ENCODE measurements at places on chromosomes 3 and 15. TPM values are rescaled to one million over a fixed set of nuclear protein-coding genes. Genes with fewer than 3 reads are reported as not detected.

DNA sequence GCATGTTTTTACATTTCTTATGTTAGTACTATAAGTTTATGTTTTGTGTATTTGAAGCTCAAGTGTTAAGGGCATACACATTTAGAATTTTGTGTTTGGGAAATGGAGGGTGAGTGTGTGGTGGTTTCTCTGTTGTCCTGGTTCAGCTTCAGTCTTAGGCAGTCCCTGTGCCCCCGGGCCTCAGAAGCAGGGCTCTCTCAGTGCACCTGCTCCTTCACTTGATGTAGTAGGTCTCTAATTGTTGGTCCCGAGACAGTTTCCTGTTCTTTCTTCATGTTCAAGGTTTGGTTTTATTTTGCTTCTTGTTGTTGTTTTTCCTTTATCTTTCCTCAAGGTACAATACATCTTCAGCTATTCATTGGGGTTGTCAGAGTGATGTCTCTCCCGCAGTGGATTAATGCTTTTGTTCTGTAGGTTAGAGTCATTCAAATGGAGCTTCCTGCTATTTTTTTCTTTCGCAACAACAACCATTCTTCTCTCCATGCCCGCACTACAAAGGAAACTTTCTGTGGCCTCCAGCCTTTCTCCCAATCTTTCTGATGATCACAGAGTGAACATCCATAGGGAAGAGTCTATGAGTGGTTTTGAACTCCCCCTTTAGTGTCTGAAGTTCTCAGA lies 177.8 kb upstream of the GOLGA6L4 start:
- DNase-seq: no peak

- no peak for DNase-seq
Measured at GRCh38 chr3:8639659-8640000, 5.0 kb downstream of the SSUH2 start.

DNA sequence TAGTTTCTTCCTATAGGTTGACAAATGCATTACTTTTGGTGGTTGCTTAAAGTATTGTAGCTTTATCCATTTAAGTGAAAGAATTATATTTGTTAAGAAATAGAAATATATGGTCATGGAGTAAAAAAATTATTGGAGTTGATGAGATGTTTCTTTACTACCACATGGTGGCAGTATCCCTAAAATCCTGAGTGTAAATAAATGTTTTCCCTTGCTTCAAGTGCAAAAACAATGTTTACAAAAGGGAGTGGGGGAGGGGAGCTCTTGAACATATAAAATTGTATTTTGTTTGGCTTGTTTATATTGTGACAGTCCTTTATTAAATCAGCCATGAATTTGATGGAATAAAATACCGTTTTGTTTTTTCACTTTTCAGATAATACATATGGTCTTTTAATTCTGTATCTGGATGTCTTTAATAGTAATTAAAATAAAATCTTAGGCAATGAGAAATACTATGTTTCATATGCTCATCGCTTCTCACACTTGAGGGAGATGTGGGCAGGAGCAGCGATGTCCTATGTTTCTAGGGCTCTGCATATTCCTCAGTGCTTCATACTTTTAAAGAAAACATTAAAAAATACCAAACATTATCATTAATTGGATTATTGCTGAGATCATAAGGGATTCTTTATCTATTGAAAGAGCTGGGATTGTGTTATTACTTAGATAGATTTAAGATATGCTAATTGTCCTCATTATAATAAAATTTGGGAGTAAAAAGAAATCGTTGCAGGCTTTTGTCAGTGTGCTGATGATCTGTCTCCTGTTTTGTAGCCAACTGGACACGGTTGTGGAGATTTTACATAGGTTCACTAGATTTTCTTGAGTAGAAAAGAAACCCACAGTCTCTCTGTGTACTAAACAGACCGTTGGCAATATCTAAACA lies 349.7 kb downstream of the TUSC7 start:
- DNase-seq: peak; percentile 84

- DNase-seq: peak; percentile 46
Measured at GRCh38 chr3:4750306-4750968, 228.8 kb upstream of the BHLHE40 start.

GRCh38 chr15:97168704-97169475 lies 791.6 kb upstream of the ARRDC4 start:
- DNase-seq: no peak

DNA sequence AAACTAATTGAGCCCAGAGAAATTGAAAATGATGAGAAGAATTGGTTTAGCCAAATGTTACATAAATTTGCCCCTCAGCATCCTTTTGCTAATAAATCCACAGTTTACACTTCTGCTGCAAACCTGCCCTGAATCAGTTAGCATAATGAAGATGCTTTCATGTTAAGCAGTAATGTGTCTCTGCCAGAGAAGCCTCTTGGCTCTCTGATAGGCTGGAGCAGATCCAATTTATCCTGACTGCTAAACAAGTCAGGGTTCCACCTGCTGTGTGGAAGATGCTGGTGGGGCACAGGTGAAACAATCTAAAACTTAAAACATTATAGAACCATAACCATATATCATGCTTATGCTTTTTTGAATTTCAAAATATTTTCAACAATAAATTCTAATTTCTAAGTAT lies 946.8 kb downstream of the OTOL1 start:
- DNase-seq: no peak

- no peak for DNase-seq
Measured at GRCh38 chr3:14565868-14566588, 25.9 kb upstream of the GRIP2 start.

- DNase-seq: peak; percentile 13
Measured at GRCh38 chr3:6799264-6799915, 61.5 kb upstream of the GRM7 start.

DNA sequence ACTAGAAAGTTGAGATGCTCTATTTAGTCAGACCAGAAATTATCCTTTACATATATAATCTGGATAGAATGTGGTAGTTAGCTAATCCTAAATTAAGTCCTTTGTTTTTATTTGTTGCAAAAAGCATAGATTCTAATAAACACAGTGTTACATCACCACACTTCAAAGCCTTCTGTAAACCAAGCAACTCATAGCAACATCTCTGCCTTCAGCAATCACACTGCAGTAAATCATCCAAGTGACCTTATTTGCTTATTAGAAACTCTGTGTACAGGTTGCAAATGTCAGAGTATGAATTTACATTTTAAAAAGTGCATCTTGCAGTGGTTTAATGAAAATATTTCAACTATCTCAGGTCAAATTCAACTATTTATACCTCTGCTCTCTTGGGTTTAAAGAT lies 242.5 kb downstream of the GBE1 start:
- DNase-seq: no peak

DNA sequence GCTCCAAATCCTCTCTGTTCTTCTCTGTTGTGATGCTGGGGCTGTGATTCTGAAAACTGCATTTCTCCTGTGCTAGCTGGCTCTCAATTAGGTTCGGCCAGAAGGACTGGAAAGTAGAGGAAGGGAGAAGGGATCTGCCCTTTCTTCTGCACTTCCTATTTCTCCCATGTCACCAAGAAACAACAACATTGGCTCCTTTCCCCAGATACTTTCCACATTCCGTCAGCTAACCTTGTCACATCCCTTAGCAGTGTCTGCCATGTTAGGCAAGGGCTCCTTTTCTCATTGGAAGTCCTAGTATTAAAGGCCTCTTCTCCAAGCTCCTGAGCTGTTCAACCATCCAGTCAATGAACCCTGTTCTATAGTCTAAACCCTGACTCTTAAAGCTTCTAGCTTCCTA lies 171.1 kb downstream of the ZNF621 start:
- DNase-seq: no peak

- peak; percentile 24 for DNase-seq
Measured at GRCh38 chr3:74501007-74501406, 113.5 kb downstream of the CNTN3 start.

- DNase-seq: no peak
Measured at GRCh38 chr3:68662176-68662575, 270.2 kb downstream of the TAFA4 start.

DNA sequence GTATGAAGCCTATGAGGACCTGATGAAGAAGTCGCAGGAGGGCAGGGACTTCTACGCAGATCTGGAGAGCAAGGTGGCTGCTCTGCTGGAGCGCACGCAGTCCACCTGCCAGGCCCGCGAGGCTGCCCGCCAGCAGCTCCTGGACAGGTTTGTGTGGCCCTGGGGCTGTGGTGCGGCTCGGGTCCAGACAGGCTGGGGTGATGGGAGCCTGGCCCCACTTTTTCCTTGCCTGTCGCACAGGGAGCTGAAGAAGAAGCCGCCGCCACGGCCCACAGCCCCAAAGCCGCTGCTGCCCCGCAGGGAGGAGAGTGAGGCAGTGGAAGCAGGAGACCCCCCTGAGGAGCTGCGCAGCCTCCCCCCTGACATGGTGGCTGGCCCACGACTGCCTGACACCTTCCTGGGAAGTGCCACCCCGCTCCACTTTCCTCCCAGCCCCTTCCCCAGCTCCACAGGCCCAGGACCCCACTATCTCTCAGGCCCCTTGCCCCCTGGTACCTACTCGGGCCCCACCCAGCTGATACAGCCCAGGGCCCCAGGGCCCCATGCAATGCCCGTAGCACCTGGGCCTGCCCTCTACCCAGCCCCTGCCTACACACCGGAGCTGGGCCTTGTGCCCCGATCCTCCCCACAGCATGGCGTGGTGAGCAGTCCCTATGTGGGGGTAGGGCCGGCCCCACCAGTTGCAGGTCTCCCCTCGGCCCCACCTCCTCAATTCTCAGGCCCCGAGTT lies 29.0 kb downstream of the PTPN23 start:
- DNase-seq: no peak

DNA sequence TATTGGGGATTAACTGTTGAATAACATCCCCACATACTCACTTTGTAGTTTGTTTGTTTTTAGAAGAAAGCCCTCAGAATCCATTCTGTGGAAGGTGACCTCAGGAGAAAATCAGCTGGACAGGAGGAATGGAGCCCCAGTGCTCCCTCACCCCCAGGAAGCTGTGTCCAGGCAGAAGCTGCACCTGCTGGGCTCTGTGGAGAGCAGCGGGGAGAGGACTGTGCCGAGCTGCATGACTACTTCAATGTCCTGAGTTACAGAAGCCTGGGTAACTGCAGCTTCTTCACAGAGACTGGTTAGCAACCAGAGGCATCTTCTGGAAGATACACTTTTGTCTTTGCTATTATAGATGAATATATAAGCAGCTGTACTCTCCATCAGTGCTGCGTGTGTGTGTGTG lies 14.0 kb downstream of the TIGIT start:
- DNase-seq: no peak

DNA sequence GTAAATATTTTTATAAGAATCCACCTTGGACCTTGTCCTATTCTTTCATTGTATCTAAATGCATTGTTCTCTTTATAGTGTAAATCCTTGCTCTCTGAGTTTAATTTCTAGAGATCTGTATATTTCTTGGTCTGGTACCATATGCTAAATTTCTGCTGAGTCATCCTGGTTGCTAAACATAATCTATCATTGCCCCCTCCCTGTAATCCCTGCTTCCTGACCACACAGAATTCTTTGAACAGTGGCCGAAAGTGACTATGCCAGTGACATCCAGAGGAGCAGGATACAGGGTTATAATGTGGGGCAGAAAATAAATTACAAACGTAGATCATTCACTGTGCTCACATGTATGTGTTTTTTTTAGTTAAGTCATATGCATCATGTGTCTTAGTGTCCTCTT lies 143.1 kb downstream of the DIPK2A start:
- no peak for DNase-seq

DNA sequence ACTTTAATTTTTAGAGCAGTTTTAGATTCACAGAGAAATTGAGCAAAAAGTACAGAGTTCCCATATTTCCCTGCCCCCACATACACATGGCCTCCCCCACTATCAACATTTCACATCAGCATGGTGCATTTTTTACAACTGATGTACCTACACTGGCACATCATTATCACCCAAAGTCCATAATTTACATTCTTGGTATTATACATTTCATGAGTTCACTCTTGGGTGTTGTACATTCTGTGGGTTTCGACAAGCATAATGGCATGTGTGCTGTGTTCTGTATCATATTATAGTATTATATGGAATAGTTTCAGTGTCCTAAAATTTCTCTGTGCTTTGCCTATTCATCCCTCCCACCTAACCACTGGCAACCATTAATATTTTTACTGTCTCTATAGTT lies 419.8 kb upstream of the THBS1 start:
- DNase-seq: no peak

GRCh38 chr3:44292947-44293346 lies 45.6 kb upstream of the TCAIM start:
- DNase-seq: no peak

DNA sequence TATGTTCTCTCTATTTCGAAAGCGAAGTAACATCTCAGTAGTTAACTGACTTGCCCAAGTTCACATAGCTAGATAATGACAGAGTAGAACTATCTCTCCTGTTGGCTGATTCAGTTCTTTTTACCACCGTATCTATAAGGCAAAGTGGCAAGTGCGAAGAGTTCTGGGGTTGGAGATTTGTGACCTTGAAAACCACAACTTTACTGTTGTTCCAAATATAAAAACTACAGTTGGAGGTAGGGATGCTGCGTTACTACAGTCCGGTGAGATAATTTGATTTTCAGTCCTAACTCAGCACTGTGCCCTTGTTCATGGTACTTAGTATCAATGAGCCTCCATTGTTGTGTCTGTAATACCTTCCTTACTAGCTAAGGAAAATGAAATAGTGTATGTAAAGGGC lies 71.2 kb upstream of the GOLGA8B start:
- no peak for DNase-seq

GRCh38 chr3:129520960-129521359 lies 7.5 kb upstream of the RHO start:
- no peak for DNase-seq

- no peak for DNase-seq
Measured at GRCh38 chr3:66401675-66402491, 98.9 kb downstream of the LRIG1 start.

- DNase-seq: no peak
Measured at GRCh38 chr3:48467110-48467454, 20.5 kb downstream of the ATRIP start.

Gene OIP5
- 1.5 TPM for total RNA-seq

Gene AMOTL2
- total RNA-seq: 122 TPM

Gene MME
- total RNA-seq: 9.2 TPM

Gene PLXND1
- total RNA-seq: 191 TPM

Gene MUC13
- total RNA-seq: not detected

Gene EPHB3
- total RNA-seq: 20.5 TPM

Gene COL6A5
- total RNA-seq: 9.4 TPM

Gene GPR62
- total RNA-seq: not detected

Gene TWF2
- total RNA-seq: 90.3 TPM

Gene ALPK3
- 8.2 TPM for total RNA-seq

Gene SLC25A20
- total RNA-seq: 19.3 TPM

Gene UBA7
- 79.4 TPM for total RNA-seq

Gene BCHE
- 4.1 TPM for total RNA-seq

Gene PTPRG
- 131 TPM for total RNA-seq
